Retina (tissue), 1 donor: ENCODE measurements at places on chromosomes 6 and 20.

DNA sequence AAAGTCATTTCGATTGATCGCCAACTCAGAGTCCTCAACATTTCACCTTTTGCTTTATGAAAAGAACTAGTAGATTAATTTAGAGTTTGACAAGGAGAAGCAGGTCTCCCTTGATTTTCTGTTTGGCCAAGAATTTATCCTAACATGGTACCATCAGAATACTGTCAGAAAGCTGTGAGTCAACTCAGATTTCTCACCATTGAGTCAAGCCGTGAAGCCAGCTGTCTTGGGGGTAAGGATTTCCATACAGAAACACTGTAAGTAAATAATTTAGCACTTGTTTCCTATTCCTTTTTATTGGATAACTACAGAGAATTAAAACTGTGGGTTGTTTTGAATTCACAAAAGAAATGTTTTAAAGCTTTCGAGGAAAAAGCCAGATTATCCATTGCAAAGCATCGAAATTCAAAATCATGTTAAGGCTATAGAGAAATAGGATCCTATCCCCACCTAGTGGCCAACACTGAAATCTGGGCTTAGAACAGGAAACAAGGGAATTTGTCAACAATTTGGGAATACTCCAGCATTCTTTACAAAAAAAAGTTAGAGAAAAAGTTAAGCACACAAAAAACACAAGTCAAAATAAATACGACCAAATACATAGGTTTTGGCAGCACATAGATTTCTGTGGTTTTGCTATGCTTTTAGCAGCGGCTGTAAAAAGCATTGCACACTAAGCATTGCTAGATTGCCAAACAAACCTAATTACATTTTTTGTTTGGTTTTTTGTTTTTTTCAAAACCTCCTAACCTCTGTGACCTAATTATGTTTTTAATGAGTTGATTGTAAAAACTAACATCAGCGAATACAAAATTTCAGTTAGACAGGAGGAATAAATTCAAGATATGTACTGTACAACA, 44.2 kb downstream of the COL11A2 start:
- DNase-seq: peak; percentile 45

DNA sequence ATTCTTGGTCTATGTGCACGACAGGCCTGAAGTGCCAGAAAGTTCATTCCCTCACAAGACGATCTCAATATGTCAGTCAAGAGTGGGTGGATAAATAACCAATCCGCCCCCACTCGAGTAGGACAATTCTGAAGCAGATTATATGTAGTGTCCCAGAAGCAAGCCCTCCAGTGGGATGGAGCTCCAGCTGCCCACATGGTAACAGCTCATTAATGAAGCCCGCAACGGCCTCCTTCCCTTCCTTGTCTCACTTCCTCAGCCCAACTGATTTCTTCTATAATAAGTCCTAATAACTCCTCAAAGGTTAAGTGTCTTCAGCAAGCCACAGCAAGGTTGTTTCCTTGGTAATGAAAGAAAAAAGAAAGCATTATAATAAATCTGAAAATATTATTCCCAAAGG, 82.1 kb upstream of the F13A1 start:
- DNase-seq: no peak

GRCh38 chr6:69866351-69866769, at the start of gene COL19A1:
TSS of gene COL19A1 (plus strand) at chr6:69866556. CDS start at chr6:69879568, 13,012 bp downstream.
- peak; percentile 71 for DNase-seq

- no peak for DNase-seq
Observed at GRCh38 chr6:86537292-86537861, 400.0 kb upstream of the HTR1E start.

- DNase-seq: no peak
Observed at GRCh38 chr6:75244063-75244584, 523 bp upstream of the COX7A2 start.

DNA sequence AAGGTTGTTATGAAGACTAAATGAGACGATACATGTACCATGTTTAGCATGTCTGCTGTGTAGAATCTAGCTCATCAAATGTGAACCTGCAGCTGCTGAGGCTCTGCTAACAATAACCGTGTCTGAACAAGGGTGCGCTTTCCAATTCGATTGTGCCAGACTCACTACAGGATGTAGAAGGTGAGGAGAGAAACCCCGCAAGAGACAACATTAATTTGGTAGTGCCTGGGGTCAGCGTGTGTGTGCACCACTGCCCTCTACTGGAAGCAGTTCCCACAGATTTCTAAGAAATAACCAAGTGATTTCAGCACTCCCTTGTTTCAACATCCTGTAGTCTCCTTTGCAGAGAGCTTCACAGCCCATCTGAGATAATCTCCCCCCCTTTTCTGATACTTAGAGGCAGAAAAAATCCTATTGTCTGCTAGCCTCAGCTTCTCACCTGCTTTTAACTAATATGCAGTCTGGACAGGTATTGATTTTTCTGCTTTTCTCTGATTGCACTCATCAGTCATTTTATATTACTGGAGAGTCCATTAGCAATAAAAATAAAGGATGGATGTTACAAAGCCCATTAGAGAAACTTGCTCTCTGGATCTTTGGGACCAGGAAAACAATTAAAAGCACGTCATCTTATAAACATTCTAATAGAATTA, 96.7 kb upstream of the BACH2 start:
- DNase-seq: peak; percentile 75

DNA sequence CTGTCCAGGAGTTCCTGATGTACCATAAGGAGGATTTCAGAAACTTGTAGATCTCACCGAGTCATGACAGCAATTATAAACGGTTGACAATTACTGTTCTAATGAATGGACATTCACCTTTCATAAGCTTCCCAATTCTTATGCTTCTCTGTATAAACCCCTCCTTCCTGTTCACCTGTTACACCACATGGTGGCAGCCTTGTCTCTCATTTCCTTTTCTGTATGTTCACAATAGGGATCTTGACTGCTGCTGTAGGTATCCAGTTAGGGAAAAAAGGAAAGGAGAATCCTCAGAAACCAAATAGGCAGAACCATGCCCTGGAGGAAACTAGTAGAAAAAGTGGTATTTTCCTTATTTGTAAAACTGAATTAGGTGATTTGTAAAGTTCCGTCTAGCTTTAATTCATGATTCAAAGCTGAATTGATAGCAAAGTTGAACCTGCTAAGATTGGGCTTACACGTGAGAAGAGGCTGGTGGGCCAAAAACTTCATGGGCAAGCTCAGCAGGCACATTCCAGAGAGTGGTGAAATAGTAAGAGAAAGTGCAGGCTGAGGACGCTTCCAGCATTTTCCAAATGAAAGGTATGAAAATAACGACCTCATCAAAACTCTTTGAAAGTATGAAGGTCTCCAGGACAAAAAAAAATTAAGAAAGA, 29.0 kb upstream of the TBPL1 start:
- DNase-seq: peak; percentile 68

DNA sequence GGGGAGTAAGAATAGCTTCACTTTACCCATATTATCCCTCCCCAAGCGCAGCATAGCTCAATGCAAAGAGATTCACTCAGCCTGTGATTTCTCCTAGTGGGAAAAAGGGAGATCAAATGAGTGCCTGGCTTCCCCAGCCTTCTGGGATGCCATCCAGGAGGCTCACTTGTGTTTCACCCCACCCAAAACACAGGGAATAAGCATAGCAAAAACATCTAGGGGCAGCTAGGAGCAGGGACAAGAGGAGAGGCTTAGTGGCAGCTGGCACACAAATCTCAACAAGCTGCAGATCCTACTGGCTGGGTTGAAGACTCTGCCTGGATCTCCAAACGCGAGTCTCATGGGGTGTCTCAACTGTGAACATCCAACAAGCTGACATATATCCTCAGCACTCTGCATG, 715.8 kb downstream of the RNF144B start:
- no peak for DNase-seq

DNA sequence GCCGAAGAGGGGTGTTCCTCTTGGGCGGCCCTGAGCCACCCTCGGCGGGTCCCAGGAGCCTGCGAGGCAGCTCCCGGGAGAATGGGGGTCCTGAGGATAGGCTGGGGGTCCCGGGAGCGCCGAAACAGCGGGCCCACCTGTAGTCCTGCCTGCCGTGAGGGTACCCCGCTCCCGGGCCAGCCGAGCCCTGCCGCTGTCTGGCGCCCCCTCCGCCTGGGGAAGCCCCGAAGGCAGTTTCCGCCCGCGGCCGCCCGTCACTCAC, 280 bp downstream of the SPATA2 start:
- no peak for DNase-seq

DNA sequence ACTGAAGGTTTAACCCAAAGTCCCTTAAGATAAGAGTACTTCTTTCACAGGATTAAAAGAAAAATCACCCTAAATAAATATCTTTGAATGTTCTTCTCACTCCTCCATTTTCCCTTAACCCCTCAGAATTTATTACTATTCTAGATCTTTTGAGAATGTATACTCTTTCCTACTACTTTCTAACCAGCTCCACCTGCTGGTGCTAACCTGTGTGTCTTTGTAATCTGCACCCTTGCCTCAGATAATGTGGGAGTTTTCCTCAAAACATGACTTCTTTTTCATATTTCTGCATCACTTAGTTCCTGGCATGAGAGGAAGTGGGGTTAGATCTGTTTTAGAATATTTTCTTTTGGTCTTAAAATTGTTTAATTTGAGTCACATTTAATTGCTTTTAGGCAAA, 394.2 kb downstream of the BMP2 start:
- DNase-seq: no peak

DNA sequence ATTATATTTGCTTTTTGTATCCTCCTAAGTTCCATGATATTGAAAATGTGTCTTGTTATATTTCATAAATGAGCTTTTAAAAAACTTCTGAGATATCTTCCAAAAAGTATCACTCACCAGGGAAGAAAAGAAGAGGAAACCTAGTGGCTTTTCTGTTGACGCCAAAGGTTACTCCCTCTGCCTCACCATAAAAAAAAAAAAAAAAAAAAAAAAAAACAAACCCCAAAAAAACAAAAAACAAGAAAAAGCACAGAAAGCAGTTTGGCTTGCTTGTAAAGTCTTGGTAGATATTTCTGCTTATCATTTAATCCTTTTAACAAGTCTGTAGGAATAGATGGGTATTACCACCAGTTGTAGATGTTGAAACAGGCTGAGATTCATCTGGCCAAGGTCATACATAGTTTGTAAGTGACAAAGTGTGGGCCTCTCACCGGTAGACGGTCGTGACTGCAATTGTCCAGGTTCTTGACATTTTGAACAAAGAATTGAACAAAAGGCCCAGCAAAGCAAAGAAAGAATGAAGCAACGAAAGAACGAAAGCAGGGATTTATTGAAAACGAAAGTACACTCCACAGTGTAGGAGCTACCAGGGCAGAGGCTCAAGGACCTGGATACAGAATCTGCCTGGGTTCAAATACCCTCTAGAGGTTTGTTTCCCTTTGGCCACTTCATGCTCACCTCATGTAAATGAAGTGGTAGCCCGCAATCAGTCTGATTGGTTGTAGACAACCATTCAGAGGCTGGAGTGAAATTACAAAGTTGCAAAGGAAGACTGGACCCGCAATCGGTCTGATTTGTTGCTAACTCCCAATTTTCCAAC, 11.6 kb upstream of the ELOVL5 start:
- no peak for DNase-seq

DNA sequence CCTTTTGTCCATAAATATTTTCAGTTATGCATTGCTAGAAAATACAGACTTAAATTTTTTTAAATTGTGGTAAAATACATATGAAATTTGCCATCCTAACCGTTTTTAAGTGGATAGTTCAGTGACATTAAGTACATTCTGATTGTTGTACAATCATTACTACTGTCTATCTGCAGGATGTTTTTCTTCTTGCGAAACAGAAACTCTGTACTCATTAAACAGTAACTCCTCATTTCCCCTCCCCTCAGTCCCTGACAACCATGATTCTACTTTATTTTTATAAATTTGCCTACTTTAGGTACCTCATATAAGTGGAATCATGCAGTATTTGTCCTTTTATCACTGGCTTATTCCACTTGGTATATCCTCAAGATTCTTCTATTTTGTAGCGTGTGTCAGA, 21.3 kb downstream of the TAF11 start:
- no peak for DNase-seq

- DNase-seq: no peak
Observed at GRCh38 chr6:109024368-109024767, 70.3 kb downstream of the SESN1 start.

GRCh38 chr6:11556309-11556708, 18.8 kb downstream of the TMEM170B start:
- no peak for DNase-seq

DNA sequence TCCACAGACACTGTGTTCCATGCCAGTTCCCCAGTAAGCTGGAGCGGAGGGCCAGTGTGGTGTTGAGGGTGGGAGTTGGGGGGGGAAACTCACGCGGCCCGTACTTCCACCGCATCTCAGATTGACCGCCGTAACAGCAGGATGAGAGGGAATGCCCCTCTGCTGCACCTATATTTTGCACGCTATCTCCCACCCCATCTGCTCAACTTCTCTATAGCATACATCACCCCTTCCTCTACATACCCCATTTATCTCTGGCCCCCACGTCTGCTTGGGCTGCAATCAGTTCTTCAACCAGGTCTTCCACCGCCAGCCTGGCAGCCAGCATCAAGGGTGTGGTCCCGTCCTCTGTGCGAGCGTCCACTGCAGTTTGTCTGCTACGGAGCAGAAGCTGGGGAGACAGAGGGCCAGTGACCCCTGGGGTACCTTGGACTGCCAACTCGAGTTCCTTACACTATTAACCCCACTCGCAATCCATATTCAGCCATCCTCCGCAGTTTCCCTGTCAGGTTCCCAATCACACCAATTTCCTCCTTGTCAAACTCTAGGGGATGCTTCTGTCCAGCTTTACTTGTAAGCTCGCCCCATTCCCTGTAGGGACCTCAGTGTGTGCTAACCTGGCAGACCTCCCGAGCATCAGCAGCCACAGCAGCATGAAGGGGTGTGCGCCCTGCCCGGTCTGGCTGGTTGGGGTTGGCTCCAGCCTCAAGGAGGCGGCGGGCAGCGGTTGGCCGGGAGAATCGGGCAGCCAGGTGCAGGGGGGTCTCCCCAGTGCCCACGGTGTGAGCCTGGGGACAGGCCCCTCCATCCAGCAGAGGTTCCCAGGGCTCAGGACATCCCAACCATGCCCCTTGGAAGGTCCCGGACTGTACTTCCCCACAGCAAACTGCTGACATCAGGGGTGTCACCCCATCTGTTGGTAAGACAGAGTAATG, 4.5 kb upstream of the GPSM3 start:
- DNase-seq: peak; percentile 77

GRCh38 chr6:170206851-170207431, 83.9 kb downstream of the DLL1 start:
- DNase-seq: no peak
